Cerebellum (tissue), 4 donors: ENCODE measurements at places on chromosomes 2 and 18.

DNA sequence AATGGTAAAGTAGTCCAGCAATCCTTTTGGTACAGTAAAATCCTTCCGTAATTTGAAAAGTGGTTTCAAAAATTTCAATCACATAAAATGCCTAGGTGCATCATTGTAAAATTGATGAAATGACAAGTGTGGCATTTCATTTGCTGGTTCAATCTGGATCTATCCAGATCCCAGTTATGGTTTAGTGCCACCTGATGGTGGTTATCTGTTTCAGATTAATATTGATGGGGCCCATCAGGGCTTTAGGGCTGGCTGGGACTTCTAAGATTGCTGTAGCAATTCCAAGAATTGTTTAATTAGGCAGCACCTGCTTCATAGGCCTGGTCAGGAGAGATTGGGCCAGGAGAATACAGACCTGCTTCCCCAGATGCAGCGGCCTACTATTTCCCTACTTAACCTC lies 55.5 kb upstream of the PIK3C3 start:
- no peak for DNase-seq

DNA sequence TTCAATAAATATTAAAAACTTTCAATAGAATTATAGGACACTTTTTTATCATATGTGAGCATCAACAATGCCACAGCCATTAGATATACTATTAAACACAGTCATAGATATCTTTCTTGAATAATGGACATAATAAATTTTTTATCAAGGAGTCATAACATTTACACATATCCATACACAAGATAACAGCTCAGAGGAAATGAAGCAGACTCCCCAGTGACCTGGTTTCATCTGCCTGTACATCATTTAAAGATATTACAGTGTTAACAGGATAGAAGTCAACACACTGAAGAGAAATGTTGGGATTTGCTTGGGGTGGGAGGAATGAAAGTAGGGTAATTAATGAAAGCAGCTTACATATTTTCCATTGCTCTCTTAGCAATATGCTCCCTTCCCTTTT lies 5.1 kb downstream of the SCG2 start:
- DNase-seq = no peak

DNA sequence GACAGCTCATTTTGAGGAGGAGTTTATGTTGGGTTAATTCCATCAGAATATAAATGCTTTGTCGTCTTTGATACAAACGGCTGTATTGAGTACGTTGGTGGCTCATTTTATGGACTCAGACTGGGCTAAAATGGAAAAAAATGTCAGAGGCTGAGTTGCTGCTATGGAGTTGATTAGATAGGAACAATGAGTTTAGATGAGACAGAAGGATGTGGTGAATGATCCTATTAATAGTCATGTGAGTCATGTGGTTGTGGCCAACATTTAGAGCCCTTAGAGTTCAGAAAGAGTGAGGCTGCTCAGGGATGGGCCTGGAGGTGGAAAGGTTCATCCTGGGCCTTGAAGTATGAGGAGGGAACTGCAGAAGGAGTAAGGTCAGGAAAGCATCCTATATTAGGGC lies 434.2 kb downstream of the MEIS1 start:
- no peak for DNase-seq

GRCh38 chr2:72980535-72981217 lies 63.4 kb downstream of the EMX1 start:
- no peak for DNase-seq

DNA sequence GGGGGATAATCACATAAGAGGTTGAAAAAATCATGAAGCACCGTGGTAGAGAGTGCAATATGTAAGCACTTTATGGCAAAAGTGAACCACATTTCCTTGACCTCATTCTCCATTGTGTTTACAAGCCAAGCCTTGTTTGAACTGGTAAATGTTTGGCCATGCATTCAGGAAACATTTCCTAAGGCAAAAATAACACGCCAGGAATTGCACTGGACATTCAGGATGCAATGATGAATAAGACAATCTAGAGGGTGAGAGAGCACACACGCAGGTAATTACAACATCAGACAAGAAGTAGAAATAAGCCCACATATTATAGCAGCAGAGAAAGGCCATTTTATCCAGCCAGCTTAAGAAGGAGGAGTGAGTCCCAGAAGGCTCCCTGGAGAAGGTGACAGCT lies 218.0 kb upstream of the OSR1 start:
- no peak for DNase-seq

DNA sequence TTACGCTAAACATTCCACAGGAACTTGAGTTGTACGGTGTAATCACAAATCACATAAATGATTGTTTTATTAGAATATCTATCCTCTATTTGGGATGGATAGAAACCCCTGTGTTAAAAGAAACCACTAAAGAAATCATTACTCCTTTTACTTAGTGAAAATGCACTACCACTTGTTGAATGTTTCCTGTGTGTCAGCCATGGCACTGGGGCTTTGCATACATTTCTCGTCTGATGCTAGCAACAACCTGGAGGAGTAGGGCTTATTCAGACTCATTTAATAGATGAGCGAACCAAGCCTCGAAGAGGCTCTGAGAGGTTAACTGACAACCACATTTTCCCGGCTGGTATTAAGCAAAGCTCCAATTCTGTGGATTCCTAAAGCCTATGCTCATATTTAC lies 60.5 kb upstream of the PELI1 start:
- DNase-seq = no peak

DNA sequence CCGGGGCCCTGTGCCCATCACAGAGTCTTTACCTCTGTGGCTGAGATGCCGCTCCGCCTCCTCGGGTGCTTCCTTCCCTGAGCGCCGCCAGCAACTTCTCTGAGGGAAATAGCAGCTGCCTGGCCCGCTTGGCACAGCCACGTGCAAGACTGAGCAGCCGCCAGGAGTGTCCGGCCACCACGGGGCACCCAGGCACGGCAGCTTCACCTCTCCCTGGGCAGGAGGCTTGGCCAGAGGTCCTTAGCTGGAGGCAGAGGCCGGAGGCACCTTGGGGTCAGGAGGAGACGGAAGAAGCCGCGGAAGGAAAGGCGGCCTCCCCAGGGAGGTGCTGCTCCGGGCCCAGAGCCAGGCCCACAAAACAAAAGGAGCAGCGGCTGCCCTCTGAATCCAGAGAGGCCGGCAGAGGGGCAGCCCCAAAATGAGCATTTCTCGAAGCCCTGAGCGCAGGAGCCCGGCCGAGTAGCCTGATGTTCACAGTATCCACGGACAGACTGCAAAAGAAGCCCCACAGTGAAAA lies 6.0 kb upstream of the LIMS2 start:
- no peak for DNase-seq

- DNase-seq = no peak
Measured at GRCh38 chr2:113117541-113118262, 9.7 kb upstream of the IL1RN start.

DNA sequence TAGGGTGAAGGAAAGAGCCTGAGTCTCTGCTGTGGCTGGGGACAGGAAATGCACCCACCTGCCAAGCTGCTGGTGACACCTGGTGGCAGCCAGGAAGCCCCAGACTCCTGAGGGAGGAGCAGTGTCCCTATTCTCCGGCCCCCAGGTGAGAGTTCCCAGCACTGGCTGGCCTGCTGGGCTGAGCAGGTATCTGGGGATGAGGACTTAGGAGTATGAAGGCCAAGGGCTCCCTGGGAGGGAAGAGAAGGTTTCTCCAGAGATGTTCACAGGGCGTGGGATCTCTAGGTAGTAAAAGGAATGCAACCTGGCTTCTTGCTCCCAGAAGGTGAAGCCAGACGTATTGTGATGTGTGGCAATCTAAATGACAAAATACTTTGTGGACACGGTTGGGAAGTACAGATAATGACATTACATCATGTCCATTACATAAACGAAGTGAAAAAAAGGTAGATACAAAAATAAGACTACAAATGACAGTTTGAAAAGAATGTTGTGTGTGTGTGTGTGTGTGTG lies 75.8 kb upstream of the SLC1A4 start:
- DNase-seq = no peak

GRCh38 chr2:58852905-58853304 lies 611.8 kb upstream of the FANCL start:
- DNase-seq = no peak

DNA sequence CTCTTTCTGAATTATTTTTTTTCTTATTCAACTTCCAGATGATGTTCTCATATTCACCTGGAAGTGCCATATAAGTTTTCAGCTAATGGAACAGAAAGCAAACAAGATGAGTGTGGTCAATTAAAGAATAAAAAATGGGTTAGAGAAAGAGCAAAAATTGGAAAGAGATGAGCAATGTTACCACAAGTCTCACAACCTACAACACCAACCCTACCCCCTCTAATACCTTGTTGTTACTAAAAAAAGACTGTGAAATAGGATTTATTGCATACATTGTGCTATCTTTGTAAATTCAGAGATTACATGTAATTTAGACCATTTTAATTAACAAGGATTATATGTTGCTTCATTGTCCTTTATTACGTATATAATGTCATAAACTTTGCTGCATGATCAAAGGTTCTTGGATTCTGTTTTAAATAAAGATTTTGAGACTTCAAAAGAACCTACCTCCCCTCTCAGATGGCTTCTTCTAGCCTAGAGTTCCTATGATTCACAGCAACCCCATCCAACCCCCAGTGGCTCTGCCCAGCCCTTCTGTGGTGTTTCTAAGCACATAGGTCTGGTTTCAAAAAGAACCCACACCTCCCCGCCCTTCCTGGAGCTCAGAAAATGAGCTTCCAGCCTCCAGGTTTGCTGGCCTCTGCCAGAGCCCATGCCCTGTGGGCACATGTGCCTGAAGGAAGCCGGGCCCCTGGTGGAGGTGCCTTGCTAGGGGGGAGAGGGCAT lies 24.7 kb downstream of the LGALSL start:
- DNase-seq = no peak

- no peak for DNase-seq
Measured at GRCh38 chr2:9434489-9434888, 11.0 kb downstream of the CPSF3 start.

GRCh38 chr18:60554967-60555366 lies 182.4 kb upstream of the MC4R start:
- DNase-seq = no peak

DNA sequence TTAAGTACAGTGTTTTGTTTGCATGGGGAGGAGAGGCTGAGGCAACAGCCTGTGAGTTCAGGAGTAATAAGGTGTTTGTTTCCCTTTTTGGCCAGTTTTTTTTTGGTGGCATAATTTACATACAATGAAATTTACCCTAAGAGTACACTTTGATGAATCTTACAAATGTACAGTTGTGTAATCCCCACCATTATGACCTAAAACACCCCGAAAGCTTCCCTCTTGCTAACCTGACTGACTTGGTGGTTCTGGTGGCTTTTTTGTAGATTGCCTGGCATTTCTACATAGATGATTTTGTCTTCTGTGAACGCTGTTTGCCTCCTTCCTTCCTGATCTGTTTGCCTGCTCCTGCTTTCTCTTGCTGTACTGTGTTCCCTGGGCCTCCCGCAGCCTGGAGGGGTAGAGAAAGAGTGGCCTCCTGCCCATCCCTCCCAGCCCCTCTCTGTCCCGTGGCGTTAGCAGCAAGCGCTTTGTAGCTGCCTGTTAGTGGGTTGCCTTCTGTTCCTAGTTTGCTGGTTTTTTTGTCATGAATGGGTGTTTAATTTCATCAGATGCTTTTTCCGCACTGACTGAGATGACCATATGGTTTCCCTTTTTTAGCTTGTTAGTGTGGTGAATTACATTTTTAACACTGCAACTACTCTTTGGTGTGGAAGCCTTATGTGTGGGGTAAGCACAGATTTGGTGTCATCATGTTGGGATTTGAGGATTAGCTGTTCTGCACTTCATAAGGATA lies 32.1 kb downstream of the ASAP2 start:
- peak; percentile 88 for DNase-seq

DNA sequence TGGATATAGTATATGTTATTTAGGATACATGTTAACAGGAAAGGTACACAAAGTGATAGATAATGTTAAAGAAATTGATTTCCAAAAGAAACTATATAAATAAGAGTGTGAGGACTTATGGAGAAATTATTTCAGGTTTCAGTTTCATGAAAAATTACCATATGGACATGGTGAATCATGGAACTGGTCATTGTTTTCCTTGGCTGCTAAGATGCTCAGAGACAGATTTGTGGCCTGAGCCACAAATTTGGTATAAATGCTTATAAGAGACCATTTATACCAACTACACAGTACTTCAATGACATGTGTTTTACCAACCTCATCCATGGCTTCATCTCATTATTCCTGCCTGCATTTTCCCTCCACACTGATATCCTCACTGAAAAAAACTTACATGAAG lies 188.1 kb downstream of the FMNL2 start:
- no peak for DNase-seq

GRCh38 chr2:170362313-170362870 lies 184.4 kb downstream of the MYO3B start:
- DNase-seq = no peak

DNA sequence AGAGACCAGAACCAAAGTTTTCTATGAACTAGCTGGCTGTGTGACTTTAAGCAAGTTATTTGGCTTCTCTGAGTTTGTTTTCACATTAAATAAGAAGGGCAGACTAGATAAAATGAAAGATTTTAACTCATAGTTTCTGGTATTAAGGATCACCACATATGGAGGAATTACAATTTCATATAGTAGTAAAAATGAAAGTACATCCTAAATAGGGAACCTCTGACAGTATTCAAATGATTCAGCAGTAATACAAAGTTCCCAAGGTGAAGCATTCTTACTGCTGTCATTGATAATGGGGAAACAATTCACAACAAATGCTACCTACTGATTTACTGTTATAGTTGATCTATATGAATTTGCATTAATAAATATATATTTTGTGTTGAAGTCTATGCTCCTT lies 170.3 kb upstream of the VRK2 start:
- no peak for DNase-seq

DNA sequence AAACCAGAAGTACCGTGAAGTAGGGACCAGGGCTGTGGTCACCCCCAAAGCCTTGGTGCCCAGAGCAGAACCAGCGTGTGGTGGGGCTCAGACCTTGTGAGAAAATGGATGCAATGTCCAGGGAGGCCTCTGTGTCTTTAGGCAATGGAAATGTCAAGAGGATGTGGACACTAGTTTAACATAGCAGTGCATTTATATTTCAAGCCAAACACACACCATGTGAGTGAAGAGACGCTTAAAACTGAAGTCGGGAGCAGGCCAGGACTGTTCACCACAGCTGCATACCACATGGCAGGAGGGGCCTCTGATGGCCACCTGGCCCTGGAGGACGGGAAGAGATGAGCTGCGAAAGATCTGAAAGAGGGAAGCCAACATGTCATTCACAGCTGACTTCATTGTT lies 87.3 kb upstream of the LDLRAD4 start:
- DNase-seq = no peak

- DNase-seq = no peak
Measured at GRCh38 chr2:201261471-201261870, 1.1 kb downstream of the CASP8 start.

- DNase-seq = no peak
Measured at GRCh38 chr2:70696142-70696541, 71.9 kb downstream of the ADD2 start.

GRCh38 chr18:66601649-66602048 lies 2.2 kb downstream of the CDH19 start:
- DNase-seq = no peak

GRCh38 chr2:208010506-208010905 lies 14.8 kb downstream of the PLEKHM3 start:
- no peak for DNase-seq

- no peak for DNase-seq
Measured at GRCh38 chr2:39335930-39336329, 92.2 kb upstream of the CDKL4 start.

GRCh38 chr18:49668574-49669275 lies 106.9 kb downstream of the LIPG start:
- peak; percentile 41 for DNase-seq

- peak; percentile 83 for DNase-seq
Measured at GRCh38 chr2:148982282-148982681, 56.2 kb upstream of the LYPD6B start.
